Stimulated activated CD8-positive, alpha-beta memory T cell treated with anti-CD3 and anti-CD28 coated beads, Interleukin-7, amount 100 ng/mL, for 48 hours (primary cell): ENCODE measurements at places on chromosomes 5 and 9.

GRCh38 chr9:120538339-120538738 is 41.6 kb downstream of the CDK5RAP2 start:
- no peak for DNase-seq

GRCh38 chr5:635306-636055 is 23.3 kb downstream of the CEP72 start:
- no peak for DNase-seq

DNA sequence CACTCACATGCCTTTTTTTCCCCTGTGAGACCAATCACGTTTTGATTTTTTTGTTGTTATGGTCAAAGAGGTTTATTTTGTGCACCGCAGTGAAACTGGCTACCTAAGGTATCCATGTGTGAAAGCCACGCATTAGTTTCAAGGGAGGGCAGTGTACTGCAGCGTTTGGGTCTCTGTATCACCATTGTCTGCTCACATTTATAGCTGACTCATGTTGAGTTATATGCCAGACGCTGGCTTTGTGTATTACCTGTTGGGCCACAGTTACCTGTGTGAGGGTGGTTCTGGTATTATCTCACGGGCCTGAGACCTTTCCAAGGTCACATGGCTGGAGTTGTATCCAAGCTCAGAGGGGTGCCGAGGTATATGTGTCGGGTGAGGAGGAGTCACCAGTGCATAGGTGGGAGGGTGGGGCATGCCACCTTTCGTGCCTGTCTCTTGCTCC is 75.8 kb downstream of the ARHGAP26 start:
- DNase-seq = no peak

DNA sequence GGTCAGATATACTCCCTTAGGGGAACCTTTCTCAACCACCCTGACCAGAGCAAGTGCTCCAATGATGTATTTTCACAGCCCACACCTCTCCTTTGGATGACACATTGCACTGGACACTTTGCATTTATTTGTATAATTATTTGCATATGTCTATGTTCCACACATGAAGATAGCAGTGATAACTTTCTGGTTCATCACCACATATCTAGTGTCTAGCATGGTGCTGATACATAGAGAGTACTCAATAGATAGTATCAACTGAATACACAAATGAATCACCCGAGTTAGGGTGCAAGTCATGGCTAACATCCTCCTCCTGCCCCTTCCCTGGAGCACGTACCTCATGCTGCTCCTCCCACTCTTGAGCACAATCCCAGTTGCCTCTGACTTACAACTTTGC is 617.6 kb downstream of the EBF1 start:
- DNase-seq = no peak

DNA sequence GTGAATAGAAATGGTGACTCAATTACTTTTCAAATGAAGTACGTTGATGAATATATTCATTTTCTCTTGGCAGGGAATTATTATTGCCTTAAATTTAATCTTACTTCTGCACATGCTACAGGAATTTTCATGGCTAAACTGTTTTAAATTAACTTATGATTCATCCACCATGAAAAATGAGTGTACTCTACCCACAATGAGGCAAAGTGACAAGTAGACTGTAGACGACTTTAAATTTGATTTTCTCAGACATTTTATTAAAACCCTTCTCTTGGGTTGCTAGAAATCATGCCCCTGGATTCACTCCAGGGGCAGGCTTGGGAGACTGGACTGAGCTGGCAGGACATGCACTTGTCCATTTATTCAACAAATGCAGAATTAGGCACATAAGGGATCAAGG is 23.5 kb upstream of the ERAP2 start:
- no peak for DNase-seq

GRCh38 chr5:137055271-137055872 is 443.8 kb downstream of the SPOCK1 start:
- DNase-seq = no peak

- no peak for DNase-seq
These were observed 608 bp downstream of the ELOVL7 start for GRCh38 chr5:60843386-60843935.

GRCh38 chr9:2298217-2298616 is 283.1 kb downstream of the SMARCA2 start:
- DNase-seq = no peak

- no peak for DNase-seq
These were observed 6.6 kb downstream of the FIBCD1 start for GRCh38 chr9:130932255-130933079.

DNA sequence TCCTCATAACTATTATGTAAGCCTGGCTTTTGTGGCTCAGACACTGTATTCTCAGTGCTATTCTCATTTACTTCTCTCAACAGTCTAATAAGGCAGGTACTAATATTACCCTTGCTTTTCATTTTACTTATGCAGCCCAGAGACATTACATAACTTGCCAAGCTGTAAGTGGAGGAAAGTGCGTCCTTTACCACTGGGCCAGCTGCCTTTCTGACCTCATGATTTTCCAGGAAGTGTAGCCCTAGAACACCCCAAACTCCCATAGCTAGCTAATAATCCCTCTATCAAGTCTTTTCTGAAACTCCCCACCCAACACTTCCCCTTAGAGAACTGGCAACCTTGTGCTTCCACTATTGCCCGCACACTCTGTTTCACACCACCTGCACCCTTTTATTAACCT is 192.9 kb upstream of the HMHB1 start:
- DNase-seq = no peak

- DNase-seq = no peak
These were observed 16.6 kb downstream of the KCNIP1 start for GRCh38 chr5:170520372-170520771.

DNA sequence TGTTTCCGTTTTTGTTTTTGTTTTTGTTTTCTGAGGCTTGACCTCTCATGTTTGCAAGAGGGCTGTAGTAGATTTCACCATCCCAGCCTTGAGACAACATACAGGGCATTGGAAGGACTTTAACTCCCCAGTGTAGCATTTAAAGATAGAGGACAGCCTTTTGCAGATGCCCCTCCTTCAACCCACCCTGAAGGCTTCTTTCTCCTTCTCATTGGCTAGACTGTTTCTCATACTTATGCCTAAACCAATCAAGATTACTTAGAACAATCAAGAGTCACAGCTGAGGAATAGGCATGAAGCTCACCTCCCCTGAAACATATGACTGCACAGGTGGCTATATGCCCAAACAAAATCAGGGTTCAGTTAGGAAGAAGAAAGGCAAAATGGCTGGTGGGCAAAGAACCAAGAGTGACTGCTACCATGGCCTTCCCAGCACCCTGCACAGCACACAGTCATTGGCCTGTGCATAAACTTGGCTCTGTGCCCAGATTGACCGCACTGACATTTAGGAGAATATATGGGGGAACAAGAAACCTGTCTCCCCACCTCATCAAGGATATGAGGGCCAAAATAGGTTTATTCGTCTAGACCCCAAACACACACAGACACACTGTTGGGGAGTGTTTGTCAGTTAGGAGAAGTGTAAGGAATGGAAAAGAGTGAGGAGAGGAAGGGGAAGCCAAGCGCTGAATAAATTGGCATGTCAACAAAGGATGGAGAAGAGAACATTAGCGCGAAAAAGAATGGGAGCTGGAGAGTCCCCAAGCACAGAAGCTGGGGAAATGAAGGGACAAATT is 137.3 kb upstream of the RANBP3L start:
- no peak for DNase-seq
